Tongue (tissue), 3 donors: ENCODE measurements at places on chromosomes 7 and 10. TPM values are rescaled to one million over a fixed set of nuclear protein-coding genes. Genes with fewer than 3 reads are reported as not detected.

DNA sequence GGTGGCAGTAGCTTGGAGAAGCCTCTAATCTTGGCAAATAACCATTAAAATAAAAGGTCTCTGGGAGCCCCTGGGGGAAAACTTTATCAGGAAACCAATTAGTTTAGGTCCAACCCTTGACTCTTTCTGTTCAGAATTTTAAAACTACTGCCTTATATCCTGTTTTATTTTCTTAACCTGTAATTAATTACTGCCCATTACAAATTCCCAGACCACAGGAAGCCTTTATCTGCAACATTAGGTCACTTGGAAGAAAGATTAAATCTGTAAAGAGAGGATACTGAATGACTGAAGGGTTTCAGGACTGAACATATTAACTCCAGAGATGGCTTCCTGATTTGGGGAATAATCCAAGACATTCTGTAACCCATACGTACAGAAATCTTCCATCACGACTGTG lies 320.5 kb upstream of the SORCS1 start:
- no peak for DNase-seq

GRCh38 chr7:133748443-133749407 lies 378.4 kb upstream of the LRGUK start:
- no peak for DNase-seq

- DNase-seq, result no peak
Measured at GRCh38 chr10:79219322-79219957, 127.8 kb upstream of the PPIF start.

GRCh38 chr10:5552376-5553321 lies 27.9 kb downstream of the CALML3 start:
- no peak for DNase-seq

DNA sequence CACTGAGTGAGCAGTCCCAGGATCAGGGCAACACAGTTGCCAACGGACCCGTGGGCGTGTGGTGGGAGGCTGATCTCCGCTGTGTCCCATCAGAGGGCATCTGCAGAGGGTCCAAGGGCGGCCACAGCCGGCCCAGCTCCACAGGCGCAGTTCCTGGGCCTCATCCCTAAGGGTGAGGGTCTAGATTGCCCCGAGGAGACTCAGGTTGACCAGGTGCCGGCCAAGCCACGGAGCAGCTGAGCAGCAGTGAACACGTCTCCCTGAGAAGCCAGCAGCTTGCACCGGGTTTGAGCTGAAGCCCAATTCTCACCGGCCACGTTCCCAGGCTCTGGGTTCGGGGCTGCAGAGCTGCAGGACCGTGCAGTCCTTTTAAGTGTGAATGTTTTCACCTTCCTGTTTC lies 58.8 kb upstream of the ADGRA1 start:
- no peak for DNase-seq

DNA sequence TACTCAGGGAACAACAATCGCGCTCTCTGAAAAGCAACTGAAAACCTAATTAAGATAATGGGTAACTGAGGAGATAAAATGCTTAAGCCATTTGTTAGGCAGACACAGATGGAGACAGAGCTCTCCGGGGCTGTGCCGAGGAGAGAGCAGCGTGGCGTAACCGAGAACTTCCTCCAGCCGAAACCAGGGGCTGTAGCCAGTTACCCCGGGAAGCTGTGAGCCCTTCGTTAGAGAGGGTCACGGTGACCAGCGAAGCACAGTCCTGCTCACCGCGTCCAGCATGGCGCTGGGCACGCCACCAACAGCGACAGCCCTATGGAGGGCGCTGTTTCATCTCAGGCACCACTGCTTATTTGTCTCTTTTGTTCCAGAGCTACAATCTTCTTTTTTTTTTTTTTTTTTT lies 16.1 kb downstream of the PAPOLB start:
- no peak for DNase-seq

DNA sequence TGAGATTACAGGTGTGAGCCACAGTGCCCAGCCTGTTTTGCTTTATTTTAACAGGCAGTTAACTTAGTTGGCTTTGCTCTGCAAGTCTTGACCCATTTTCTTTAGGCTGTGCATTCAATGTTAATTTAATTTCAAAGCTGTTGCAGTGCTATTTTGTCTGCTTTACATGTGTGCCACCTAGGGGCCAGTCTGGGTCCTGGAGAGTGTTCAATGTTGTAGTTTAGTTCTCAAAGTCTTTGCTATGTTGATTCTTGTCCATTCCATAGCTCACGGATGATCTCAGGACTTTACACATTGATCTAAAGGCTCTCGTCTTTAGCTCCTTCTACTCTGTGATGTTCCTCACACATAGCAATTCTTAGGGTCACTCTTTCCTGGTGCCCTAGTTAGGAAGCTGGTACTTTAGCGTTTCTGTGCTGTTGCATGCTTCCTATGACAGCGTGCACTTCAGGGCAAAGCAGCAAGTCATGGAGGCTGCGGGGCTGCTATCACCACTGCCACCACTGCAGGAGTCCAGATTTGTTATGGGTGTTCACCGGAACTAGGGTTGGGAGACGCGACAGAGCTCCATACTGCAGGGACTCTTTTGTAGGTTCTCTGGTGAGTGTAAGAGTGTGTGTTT lies 16.4 kb upstream of the ABCA13 start:
- DNase-seq, result peak; percentile 8

GRCh38 chr7:66363635-66364034 lies 158.5 kb downstream of the TPST1 start:
- no peak for DNase-seq

GRCh38 chr10:86958901-86959736 lies 720 bp downstream of the SNCG start:
- DNase-seq, result no peak

- DNase-seq, result no peak
Measured at GRCh38 chr10:112851181-112851580, 98.9 kb upstream of the TCF7L2 start.

URGCP gene
- 32.5 TPM for total RNA-seq

EMX2 gene
- 1.9 TPM for total RNA-seq

GIMAP4 gene
- 42.2 TPM for total RNA-seq

TUBB8 gene
- not detected for total RNA-seq

ADCY1 gene
- total RNA-seq, result 9.8 TPM

CYP3A5 gene
- 38.5 TPM for total RNA-seq

BMPER gene
- 30.2 TPM for total RNA-seq
